Activated T-cell treated with anti-CD3 and anti-CD28 coated beads, Interleukin-2, amount 50 U/mL, for 24 hours (primary cell): ENCODE measurements at places on chromosomes 5 and 9.

DNA sequence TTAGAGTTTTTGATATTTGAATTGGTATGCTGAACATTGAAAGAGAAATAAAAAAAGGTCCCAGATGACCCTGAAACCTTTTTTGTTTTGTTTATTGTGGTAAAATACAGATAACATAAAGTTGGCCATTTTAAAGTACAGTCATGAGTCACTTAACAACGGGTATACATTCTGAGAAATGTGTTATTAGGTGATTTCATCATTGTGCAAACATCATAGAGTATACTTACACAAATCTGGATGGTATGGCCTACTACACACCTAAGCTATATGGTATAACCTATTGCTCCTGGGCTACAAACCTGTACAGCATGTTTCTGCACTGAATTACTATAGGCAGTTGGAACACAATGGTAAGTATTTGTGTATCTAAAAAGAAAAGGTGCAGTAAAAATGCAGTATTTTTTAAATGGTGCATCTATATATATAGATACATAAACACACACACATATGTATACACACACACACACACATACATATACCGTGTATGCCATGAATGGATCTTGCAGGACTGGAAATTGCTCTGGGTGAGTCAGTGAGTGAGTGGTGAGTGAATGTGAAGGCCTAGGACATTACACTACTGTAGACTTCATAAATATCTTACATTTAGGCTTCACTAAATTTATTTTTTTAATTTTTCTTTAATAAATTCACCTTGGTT lies 31.0 kb downstream of the TTC1 start:
- no peak for DNase-seq

- no peak for DNase-seq
These were observed 70.3 kb downstream of the RIGI start for GRCh38 chr9:32455738-32456137.

DNA sequence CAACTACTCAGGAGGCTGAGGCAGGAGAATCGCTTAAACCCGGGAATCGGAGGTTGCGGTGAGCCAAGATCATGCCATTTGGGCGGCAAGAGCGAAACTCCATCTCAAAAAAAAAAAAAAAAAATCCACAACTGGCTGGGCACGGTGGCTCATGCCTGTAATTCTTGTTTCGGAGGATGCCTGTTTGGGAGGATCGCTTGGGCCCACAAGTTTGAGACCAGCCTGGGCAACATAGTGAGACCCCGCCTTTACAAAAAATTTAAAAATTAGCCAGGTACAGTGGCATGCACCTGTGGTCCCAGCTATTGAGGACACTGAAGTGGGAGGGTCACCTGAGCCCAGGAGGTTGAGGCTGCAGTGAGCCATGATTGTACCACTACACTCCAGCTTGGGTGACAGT lies 1.9 kb upstream of the EIF4EBP3 start:
- no peak for DNase-seq

DNA sequence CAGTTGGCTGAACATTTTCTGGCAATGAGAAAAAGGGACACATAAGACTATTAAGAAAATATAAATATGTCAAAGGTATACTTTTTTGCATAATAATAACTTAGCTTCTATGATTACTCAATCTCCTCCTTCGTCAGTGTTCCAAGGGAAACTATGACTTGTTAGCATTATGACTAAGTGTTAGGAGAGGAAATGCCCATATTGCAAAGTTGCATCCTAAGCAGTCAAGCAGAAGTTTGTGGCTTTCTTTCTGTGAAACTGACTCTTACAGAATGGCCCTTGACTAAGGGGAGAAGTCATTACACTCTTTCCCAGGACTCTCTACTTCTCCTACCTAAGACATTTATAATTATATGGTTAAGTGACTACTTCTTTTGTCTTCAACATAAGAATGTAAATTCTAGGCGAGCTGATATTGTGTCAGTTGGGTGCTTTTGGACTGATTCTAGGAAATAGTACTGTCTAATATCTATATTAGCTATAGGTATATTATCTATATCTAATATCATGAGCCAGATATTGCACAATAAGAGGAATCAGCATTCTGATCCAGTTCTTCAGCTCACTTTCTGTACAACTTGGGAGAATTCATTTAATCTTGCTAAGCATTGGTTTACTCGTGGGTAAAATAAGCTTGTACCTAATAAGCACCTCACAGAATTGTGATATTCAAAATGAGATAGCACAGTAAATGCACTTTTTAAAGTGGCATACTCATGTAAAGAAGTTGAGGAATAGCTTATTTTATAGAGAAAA lies 16.4 kb upstream of the SPINK6 start:
- no peak for DNase-seq

- DNase-seq: no peak
These were observed 283.1 kb downstream of the ADAMTS6 start for GRCh38 chr5:65198456-65199120.

- DNase-seq: no peak
These were observed 74.4 kb downstream of the ASTN2 start for GRCh38 chr9:117340422-117340821.

- no peak for DNase-seq
These were observed 587.9 kb downstream of the MTRR start for GRCh38 chr5:8456846-8457186.

- DNase-seq: no peak
These were observed 3.4 kb upstream of the HMCN2 start for GRCh38 chr9:130262061-130262745.

GRCh38 chr5:100148239-100148638 lies 386.9 kb upstream of the FAM174A start:
- DNase-seq: no peak

- DNase-seq: peak; percentile 66
These were observed 142.6 kb downstream of the PBX3 start for GRCh38 chr9:125889476-125890419.

DNA sequence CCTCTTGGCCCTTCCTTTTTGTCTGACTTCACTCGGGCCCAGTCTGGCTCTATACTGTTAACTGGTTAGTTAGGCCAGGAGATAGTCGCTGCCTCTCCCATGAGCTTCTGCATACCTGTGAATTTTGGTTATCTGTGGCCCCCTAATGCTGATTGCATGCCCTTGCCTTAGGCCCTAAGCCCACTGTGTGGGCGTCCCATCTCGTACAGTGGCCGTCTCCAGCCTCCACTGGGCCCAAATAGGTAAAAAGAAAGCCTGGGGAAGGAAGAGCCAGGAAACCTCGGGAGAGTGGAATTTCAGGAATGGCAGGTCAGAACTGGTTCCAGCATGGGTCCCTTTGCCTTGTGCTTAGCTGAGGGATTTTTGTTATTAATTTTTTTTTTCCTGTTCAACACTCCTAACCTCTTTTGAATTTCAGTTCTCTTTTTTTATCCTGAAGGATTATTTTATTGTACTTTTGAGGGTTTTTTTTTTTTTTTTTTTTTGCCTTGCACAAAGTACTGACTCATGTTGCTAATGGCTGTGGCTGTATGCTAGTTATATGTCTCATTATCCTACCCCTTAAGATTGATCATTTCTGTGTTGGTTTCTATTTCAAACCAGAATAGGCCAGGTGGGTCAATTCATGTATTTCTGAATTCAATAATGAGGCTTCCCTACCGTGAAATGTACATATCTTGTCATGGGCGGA lies 3.4 kb downstream of the PRRC2B start:
- DNase-seq: no peak

GRCh38 chr5:125584140-125584520 lies 837.7 kb upstream of the ZNF608 start:
- DNase-seq: no peak

DNA sequence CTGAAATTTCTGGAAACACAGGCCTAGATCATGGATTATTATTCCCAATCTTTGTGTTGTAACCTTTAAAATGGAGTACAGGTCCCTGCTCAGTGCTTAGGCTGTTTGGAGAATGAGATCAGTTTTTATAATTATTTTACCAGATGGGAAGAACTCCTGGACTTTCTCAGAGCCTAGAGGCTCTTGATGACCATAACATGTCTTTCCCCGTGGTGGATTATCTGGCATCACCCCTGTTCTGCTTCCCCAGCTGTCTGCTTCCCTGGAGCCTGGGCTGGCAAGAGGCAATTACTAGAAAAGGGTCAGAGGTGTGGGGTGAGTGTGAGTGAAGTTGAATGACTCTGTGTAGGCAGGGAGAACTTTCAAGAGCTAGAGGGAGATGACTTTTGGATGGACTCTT lies 143.0 kb downstream of the CARTPT start:
- no peak for DNase-seq

DNA sequence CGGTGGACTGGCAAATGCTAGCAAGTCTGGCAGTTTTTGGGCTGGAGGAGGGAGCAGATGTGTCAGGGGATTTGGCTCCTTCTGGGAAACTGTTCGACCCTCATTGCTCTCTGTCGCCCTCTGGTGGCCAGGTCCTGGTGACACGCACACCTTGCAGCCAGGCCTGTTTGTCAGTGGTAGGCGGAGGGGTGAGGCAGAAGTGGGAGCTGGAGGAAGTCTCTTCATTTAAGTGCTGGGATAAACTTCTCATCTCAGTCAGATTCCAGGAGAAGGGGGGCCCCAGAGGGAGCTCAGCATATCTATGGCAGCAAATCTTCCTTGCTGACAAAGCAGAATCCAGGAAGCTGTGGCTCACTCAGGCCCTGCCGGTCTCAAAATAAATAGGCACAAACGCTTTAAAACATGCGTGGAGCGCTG lies 326.5 kb downstream of the ZSWIM6 start:
- peak; percentile 89 for DNase-seq

- no peak for DNase-seq
These were observed 64.5 kb downstream of the EPB41L4B start for GRCh38 chr9:109256336-109256735.

DNA sequence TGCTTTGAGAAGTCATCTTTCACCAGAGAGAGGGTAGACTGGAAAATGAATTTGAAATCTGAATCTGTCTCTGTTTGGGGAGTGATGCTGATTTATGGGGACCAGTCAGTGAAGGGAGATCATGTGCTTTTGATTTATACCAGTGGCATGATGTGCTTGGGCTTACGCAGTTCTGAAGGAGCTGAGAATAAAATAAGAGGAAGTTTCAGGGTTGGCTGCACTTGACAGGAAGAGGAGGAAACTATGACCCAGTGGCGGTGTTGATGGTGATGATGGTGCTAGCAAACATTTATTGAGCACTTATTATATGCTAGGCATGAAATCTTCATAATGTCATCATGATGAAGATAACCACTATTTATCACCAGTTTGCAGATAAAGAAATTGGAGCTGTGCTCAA lies 136.4 kb upstream of the GLRA1 start:
- no peak for DNase-seq

DNA sequence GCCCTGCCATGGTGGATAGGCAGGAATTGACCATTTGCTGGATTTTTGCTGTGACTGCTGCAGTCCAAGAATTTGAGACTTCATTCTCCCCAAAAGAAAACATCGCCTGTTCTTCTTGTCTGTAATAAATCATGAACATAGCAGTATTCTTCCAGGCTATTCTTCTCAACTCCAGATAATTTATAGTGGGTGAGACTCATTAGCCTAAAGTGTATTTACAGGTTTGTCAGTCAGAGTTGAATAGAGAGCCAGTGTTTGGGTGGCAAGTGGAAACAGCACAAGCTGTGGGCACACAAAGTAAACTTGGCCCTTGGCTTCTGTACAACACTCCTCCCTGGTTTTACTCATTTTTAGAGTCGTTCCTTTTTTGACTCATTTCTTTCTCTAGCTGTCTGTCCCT lies 128.2 kb upstream of the VCAN start:
- no peak for DNase-seq

GRCh38 chr9:14315875-14316601 lies 2.1 kb upstream of the NFIB start:
- DNase-seq: no peak

DNA sequence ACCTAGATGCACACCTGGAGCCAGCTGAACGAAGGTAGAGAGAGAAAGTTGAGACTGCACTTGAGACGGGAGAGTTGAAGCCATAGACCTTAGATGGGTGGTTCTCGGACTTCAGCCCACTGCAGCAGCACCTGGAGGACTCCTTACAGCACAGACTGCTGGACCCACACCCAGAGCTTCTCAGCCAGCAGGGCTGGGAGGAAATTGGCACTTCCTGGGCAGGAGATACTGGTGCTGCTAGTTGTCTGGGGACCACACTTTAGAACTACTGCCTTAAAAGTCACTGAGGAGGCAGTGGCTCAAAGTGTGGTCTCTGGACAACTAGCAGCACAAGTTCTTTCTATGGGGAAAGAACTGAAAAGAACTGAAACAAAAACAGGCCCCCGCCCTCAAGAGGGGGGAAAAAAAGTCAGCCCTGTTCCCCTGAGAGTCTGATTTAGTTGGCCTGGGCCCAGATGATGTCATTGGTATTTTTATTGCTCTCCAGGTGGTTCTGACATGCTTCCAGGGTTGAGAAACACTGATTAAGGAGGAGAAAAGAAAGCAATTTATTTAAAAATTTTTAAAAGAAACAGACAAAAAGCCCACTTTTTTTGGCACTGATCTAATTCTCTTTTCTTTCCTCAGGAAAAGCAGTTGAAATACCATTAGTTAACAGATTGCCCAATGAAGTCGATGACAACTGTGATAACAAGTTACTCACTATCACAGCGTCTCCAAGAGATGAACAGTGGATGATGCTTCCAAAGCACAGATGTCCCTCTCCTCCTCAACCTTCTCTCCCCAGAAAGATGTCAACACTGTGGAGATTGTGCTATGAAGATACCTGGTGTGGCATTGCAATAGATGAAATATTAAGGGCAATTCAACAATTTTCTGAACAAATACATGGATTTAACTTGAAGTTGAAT lies 73.6 kb upstream of the ADAMTS16 start:
- DNase-seq: no peak

DNA sequence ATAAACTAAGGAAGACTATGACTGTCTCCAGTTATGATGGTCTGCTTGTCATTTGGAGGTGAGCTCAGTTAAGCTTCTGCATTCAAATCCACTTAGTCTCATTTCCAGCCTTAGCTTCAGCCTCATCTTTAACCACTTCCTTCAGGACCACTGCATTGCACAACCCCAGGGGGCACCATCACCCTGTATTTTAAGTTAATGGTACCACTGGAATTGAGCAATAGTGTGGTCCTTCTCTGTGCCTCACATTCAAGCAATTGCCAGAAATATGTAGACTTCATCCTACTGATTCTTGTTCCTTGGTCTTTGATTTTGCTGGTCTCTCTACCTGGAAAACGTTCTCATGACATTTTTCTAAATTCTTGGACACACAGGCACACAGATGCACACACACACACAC lies 131.5 kb upstream of the PTPN3 start:
- DNase-seq: no peak

DNA sequence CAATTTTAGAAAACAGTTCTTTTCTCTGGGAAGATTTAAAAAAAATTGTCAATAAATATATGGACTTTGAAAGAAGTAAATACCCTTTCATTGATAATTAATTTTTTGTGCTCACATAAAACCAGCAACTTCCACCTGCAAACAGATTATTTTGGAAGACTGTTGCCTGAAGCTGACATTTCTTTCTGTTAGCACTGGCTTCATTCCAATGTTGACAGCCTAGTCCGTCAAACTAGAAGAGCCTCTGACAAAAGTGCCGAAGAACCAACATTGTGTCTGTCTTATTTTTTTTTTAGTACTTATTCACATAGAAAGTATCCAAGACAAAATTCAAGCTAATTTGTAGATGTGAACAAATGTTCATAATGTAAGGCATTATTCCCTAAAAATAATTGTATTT lies 108.6 kb upstream of the TMEM161B start:
- DNase-seq: no peak
